Effector CD8-positive, alpha-beta T cell (primary cell): ENCODE measurements at places on chromosomes 5 and 9.

DNA sequence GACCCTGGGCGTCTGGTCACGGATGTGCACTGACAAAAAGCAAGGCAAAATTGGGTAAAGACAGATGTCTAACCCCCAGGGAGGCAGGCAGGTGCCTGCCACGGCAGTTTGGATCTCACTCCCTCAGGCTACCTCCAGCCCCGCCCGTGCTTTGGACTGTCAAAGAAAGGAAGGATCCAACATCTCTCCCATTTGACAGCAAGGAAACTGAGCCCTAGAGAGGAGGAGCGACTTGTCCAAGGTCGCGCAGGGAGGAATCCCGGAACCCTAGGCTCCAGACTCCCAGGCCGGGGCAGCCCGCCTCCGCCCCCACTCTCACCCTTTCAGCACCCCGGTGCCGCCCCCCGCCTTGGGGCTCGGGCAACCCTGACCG is 376 bp downstream of the GOLGA1 start:
- DNase-seq = no peak

DNA sequence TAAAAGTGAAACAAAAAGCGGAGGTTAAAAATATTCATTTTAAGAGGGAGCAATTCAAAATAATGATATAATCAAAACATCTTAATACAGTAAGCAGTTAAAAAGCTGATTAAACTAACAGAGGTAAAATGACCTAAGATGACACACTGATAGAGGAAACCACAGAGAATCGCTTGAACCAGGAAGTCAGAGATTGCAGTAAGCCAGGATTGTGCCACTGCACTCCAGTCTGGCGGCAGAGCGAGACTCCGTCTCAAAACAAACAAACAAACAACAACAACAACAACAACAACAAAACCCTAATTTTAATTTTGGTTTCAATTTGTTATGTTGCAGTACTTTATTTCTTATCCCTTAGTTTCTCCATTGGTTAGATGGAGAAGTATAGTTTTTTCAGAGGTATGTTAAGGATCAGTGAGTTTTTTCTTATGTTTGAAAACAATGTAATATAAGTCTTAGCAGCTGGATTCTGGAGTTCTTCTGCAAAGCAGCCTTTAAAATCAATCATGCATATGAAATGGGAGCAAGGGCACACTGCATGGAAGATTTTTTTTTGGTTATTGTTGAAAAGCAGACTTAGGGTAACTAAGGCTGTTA is 58.5 kb downstream of the MLANA start:
- no peak for DNase-seq

- peak; percentile 45 for DNase-seq
Measured at GRCh38 chr9:99807276-99807852, 14.3 kb upstream of the NR4A3 start.

- DNase-seq = no peak
Measured at GRCh38 chr5:155938051-155938450, 388.9 kb upstream of the SGCD start.

GRCh38 chr9:110185806-110186205 is 22.2 kb downstream of the C9orf152 start:
- no peak for DNase-seq

DNA sequence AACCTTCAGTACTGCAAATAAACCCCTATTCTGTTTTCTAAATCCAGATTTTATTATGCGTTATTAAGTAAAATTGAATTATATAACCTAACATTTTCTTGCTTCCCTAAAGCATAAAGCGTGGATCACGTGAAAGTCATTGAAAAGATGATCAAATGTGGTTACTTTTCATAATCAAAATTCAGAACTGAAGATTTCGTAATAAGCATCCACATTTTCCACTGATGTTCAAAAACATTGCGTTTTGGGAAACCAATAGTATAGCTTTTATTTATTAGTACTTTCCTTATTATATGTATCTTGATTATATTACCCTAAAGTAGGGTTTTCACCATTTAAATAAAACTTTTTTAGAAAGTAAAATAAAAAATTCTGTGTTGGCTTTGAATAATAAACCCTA is 1.8 kb downstream of the SLF1 start:
- DNase-seq = no peak

DNA sequence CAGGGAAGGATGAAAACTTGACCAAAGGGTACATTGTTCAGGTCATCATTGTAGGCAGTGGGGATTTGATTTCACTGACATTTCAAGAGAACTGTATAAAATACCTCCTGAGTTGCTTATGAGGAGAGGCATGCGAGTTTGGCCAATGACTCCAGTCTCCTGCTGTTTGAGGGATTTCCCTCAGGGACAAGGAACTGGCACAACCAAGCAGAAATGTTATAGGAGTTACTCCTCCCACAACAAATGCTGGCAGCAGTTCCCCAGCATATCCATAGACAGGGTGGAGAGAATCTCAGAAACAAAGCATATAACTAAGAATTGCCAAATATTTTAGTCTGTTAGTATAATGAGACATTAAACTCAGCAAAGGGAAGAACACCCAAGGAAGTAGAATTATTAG is 47.2 kb upstream of the FBXL7 start:
- DNase-seq = no peak
